ENCODE measurements at places on chromosomes 11 and 22.

- no peak for DNase-seq
Measured at GRCh38 chr11:36451045-36451444, 59.0 kb downstream of the TRAF6 start.

GRCh38 chr22:46652081-46652846 is 32.1 kb downstream of the GRAMD4 start:
- no peak for DNase-seq

DNA sequence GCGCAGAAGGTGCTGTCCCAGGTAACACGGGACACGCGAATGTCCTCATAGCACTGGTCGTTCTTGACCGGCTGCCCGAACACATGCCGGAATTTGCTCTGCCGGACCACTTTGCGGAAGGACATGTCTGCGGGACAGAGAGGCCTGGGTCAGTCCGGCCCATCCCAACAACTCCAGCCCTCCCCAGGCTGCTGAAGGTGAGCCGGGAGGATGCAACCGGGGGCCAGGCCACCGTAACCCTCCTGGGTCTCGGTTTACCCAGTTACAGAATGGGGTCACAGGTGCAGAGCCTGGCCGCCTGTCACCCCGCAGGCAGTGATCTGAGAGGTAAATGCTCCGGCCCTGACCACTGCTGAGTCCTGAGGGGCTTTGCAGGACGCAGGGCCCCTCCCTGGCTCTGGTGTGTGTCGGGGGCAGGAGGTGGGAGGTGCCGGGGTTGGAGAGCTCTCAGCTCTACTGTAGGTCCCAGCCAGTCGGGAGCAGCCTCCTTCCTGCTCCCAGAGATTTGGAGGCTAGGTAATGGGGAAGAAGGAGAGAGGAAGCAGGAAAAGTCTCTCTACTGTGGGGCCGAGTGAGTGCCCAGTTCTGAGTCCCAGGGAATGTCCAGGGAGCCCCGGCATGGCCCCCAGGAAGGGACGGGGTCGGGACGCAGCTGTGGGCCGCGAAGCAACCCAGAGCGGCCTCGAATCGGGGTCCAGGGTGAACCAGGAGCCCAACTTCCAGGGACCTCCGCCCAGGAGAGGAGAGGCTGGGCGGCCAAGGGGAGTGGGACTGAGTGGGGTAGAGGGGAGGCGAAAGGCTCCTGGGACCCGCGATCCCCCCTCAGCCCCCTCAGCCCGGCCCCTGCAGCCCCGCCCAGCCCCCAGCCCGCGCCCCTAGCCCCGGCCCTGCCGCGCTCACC is 522 bp downstream of the CORO1B start:
- no peak for DNase-seq

DNA sequence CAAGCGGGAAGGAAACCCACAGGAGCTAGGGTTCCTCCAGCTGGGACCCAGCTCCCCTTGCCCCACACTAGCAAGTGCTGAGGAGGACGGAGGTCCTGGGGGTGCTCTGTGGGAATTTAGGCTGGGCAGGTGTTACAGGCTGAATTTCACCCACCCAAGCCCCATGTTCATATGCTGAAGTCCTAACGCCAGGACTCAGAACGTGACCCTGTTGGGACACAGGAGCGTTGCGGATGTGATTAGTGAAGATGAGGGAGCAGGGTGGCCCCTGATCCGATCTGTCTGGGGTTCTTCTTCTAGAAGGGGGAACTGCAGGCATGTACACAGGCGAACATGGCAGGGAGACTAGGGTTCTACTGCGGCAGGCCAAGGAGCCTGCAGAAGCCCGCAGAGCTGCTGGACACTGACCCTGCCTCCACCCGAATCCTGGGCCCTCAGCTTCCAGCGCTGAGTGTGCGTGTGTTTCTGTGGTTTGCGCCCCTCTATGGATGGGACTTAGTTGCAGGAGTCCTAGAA is 103.4 kb upstream of the FGF3 start:
- DNase-seq = no peak

- no peak for DNase-seq
Measured at GRCh38 chr22:40524392-40525249, 111.9 kb downstream of the MRTFA start.

DNA sequence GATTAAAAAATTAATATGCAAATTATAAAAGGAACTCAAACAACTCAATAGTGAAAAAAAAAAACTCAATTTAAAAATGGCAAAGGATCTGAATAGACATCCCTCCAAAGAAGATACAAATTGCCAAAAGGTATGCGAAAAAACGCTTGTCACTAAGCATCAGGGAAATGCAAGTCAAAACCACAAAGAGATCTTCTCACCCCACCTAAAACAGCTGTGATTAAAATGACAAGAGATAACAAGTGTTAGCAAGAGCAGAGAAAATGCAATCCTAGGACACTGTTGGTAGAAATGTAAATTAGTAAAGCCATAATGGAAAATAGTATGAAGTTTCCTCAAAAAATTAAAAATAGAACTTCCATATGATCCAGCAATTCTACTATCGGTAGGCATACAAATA is 166.3 kb upstream of the ZC3H12C start:
- DNase-seq = no peak

DNA sequence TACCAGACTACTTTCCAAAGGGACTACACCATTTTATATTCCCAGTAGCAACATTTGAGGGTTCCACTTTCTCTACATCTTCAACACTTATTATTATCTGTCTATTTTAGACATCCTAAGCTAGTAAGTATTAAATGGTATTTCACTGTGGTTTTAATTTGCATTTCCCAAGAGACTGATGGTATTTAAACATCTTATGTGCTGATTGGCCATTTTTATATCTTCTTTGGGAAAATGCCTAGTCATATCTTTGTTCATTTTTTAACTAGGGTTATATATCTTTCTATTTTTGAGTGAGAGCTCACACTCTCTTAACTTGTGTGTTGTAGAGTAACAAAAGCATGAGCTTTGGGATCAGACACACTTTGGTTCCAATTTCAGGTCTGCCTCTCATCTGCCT is 73.7 kb downstream of the PRCP start:
- no peak for DNase-seq

DNA sequence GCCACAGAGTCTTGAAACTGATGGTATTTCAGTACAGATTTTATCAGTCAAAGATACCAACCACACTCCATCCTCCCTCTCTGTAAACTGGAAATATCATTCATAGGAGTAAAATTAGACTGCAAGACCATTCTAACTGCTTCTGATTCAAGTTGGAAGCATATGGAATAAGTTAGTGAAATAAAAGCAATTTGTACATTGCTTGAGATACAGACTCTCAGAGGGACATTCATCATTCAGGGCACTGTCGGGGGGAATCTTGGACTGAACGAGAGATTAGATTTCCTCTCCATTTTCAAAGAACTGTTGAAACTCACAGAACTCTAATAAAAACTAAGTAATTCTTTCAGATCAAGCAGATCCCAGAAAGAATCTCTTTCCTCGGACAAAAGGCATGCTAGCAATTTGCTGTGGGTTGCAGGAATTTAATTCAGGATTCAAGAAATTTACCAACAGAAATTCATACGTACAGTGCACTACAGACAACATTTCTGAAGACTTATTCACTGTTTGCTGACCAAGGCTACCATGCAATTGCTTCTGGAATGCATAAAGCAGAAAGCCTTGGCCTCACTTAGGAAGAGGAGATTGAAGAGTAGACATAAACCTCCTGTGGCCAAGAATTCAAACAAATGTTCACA is 34.1 kb downstream of the PAMR1 start:
- no peak for DNase-seq

DNA sequence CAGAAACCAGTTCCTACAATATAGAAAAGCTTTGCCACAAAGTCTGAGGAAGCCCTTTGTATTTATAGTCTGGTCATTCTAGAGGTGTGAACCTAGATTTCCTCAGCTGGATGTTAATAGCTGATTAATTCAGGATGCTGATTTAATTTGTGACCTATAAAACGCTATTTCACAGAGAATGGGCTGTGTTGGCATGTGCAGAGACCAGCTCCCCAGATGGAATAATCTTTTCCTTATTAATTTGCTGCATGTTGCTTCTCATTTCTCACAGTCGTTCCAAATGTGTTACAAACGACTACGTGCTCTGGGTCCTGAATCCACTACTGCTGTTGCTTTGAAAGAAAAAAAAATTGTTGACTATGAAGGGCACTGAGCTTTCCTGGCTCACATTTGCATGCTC is 49.3 kb downstream of the BDNF start:
- no peak for DNase-seq

GRCh38 chr11:77471558-77472193 is 2.2 kb downstream of the PAK1 start:
- no peak for DNase-seq

- no peak for DNase-seq
Measured at GRCh38 chr22:19822301-19823117, 32.2 kb downstream of the GNB1L start.

GRCh38 chr11:7098235-7098832 is 9.5 kb downstream of the RBMXL2 start:
- no peak for DNase-seq

- DNase-seq = no peak
Measured at GRCh38 chr11:45332276-45332934, 46.3 kb upstream of the SYT13 start.

All from cerebellar nuclear complex (tissue), 1 donor.